T-cell (primary cell): ENCODE measurements at places on chromosomes 5 and 9.

GRCh38 chr9:18007621-18008020 lies 428.8 kb downstream of the SH3GL2 start:
- DNase-seq, result no peak

- DNase-seq, result no peak
Observed at GRCh38 chr5:122774519-122774860, 390 bp upstream of the SNX2 start.

- DNase-seq, result no peak
Observed at GRCh38 chr5:173831196-173831914, 56.8 kb upstream of the CPEB4 start.

DNA sequence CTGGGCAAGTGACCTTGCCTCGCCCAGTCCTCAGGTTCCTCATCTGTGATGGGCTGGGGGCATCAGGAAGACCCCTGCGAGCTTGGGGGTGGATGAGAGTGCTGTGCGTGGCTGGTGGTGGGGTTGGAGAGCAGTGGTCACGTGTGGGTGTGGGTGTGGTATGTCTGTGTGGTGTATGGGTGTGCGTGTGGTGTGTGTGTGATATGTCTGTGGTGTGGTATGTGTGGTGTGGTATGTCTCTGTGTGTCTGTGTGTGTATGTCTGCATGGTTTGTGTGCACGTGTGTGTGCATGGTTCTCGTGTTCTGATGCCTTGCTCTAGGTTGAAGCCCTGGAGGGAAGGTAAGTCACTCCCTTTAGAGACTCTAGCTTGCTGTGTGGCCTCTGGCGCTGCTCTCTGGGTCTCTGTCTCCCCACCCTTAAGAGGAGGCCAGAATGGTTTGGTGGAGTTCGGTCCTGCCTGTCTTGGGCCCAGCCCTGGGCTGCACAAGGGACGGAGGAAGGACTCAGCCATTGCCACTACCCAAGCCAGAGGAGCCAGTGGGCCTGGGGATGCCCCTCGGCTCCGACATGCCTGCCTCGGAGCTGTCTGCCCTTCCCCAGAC lies 87.0 kb downstream of the RXRA start:
- DNase-seq, result no peak

GRCh38 chr5:148952097-148952867 lies 110.6 kb downstream of the SH3TC2 start:
- DNase-seq, result no peak

DNA sequence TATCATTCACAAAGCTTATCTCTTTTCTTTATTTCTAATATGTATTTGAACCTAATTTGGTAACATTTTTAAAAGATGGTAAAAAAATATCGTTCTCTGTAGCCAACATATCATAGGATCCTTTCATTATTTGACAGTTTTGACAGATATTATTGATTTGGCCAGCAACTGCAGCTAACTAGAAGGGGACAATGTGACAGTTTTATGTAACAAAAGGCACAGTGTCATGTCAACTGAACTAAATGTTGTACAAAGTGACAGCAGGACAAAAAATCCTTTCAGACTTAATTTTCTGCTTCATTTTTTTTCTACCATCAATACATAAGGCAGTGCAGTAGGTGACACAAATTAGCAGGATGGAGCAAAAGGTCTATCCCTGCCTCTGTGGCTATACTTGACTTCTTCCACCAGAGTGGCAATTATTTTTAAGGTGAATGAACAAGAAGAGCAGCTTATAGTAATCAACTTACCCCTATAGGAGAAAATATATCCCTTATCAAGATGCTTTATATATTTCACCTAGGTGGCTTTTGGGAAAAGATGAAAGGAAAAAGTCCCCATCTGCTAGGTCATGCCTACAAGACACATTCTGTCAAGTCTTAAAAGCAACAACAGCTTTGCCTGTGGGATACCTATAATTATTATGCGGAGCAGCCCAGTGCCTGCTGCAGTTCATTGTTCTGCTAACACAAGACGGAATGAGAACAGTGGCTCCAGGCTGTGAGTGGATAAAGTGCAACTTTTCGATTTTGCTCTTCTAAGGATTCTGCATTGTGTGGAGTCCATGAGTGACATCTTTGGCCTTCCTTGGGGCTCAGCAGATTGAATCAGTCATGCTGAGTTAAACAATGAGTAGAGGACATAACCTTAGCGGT lies 694.9 kb downstream of the ISL1 start:
- DNase-seq, result no peak

GRCh38 chr5:79876456-79876855 lies 114.6 kb downstream of the MTX3 start:
- no peak for DNase-seq

DNA sequence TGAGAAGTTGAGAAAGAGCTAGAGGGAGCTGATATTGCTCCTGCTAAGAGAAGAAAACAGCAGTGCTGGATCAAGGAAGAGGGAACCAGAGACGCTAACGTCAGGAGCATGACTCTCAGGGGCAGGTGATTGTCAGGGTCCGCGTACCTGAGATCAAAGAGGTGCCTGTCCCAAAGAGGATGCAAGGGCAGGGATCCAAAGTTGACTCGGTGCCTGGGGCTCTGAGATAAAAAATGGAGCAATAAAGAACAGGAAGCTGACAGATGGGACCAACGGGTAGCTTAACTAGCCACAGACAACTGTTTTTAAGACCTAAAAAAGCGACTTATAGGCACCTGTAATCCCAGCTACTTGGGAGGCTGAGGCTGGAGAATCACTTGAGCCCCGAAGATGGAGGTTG lies 517.8 kb downstream of the IRX1 start:
- DNase-seq, result no peak

GRCh38 chr9:106862110-106862820 lies 701 bp upstream of the ZNF462 start:
- DNase-seq, result no peak

DNA sequence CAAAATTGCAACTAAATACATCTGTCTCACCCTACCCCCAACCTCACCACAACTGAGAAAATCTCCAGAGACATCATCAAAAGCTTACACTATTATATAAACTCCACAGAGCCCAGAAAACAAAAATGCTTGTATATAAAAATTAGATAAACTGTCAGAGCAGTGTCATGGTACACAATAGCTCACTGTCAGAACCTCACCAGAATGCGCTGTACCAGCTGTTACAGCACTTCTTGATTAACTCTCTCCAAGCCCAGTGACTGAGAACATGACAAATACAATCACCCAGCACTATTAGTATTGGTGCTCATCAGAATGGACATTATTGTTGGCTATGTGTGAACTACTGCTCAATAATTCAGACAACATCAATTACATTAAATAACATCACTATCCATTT lies 65.7 kb downstream of the ZDHHC21 start:
- DNase-seq, result no peak

- no peak for DNase-seq
Observed at GRCh38 chr9:111455638-111456037, 28.5 kb downstream of the ECPAS start.

DNA sequence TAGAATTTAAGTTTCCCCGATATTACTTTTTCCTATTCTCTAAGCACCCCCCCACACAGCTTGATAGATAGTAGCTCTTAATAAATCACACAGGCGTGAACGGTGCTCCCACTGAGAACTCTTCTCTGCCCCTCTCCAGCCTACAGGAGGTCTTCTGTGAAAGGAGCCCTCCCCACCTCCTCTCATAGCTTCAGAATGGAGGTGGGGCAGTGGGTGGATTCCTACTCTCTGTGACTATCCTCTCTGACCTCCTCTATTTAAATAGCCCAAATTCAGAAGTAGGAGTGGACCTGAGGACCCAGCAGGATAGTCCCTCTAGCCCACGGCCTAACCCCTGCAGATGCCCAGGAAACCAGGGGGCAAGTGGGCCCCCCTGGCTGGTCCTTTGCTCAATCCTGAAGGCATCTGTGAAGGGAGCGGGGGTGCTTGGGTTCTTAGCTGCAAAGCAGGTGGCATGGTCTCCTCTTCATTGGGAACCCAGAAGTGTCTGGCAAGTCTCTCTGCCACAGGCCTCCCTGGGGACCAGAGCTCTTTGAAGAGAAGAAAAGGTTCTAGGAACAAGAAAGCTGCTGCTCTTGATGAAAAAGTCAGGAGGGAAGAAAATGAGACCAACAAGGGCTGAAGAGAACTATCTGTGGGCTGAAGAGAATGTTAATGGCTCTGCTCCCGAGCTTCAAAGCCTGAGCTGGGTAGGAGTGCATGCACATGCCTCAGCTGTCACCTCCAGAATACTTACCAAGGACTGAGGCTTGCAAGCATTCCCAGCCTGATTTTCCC lies 21.1 kb upstream of the HSPA9 start:
- no peak for DNase-seq

- no peak for DNase-seq
Observed at GRCh38 chr9:6845128-6845826, 87.5 kb downstream of the KDM4C start.

DNA sequence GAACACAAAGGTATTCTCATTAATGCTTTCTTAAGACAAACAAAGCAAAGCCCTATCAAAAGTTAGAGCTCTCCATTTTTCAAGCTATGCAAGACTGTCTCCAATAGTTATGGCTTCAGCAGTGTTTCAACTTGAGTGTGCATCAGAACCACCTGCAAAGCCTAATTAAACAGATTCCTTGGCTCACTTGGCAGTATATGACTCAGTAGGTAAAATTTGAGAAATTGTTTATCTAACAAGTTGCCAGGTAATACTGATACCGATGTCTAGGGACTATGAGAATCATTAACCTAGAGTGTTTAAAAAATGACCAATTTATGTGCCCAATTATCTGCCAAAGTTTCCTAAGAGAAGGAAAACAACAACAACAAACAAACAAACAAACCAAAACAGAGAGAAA lies 60.3 kb upstream of the PARP8 start:
- no peak for DNase-seq

GRCh38 chr5:180799902-180800801 lies 2.5 kb downstream of the MGAT1 start:
- DNase-seq, result no peak

GRCh38 chr5:152170350-152170749 lies 234.7 kb downstream of the NMUR2 start:
- no peak for DNase-seq

DNA sequence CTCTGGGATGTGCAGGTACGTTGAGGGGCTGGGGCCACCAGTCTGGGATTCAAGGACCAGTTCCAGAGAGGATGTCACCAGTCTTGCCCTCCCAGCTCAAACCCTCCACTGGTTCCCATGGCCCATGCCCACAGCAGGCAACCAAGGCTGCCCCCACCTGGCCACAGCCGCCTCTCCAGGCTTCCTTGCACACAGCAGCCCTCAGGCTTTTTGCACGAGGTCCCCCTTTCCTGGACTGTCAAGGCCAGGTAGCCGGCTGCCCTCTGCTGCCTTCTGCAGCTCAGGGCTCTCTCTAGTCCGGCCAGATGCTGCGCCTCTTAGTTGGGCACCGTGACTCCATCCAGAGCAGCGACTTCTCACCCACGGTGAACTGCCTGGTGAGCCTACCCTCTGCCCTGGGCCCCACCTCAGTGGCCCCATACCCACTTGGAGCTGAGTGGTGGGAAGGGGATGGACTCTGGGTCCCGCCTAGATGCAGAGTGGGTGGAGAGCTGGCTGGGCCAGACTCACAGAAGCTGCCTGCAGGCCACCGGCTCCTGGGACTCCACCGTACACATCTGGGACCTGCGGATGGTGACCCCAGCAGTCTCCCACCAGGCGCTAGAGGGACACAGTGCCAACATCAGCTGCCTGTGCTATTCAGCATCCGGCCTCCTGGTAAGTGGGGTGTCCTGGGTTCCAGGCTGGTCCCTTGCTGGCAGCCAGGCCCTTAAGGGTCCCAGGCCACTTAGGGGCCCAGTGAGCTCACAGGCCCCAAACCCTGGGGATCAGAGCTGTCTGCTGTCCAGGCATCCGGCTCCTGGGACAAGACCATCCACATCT lies 2.9 kb downstream of the WDR38 start:
- DNase-seq, result no peak

DNA sequence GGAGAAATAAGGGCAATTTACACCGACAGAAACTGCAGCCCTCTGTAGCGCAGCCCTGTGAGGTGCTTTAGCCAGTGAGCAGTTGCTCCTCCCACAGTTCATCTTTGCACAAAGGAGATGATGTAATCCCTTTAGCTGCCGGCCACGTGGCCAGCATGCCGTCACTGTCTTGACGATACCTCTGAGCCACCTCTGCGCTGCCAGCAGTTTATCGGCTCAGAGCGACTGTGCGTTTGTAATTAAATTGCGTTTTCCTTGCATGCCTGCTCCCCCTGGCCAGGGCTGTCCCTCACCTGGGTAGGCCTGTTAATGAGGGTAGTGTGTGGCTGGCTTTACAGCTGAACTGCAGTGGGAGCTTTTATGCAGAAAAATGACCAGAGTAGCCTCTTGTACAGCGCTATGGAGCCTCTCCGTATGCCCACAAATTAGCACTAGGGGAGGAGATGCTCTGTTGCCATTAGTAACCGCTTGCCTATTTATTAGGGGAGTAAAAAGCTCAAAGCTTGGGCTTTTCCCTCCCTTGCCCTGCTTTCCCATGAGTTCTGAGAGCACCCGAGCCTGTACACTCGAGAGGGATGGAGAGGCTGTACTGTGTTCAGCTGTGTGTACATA lies 107.0 kb downstream of the TRIO start:
- DNase-seq, result no peak

DNA sequence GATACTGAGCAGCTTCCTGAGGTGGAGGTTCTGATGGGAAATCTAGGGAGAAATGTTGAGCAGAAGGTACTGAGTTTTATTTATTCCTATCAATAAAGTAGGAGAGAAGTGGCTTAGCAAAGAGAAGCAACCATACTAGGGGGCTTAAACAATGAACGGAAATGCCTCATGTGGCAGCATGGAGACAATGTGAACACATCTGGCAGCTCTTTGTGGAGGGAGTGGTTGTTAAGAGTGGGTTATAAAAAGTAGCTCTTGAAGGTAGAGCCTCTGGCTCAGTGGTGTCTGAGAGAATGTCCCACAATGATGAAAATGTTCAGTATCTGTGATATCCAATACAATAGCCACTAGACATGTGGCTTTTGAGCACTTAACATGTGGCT lies 52.7 kb upstream of the EQTN start:
- DNase-seq, result no peak
